ENCODE measurements at places on chromosomes 1 and 21. TPM values are rescaled to one million over a fixed set of nuclear protein-coding genes. Genes with fewer than 3 reads are reported as not detected.

DNA sequence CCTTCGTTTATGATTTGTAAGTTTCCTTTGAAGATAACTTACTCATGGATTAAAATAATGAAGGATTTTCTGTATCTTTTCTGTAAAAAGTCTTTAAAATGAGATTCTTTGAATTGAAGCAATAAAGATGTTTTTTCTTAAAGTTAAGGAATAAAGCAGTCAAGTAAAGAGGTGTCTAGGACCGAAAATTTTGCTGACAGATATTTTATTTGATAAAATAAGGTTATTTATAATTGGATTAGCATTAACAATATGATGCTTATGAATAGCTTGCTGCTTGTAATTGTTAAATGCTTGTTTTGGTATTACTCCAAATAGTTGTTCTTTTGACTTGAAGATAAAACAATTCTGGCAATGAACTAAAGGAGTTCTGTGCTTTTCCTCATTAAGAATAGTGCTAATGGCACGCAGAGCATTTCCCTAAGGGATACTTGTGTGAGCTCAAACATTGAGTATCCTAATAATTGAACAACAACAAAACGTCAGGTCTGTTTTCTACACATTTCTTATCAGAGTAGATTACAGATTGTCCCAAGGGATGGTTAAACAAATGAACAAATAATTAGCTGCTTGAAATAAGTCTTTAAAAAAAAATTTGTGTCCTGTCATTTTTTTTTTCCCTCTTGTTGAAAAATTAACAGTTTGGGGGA, 16.6 kb downstream of the TSNAX start:
- no peak for DNase-seq

GRCh38 chr1:15399710-15400109, 10.0 kb upstream of the EFHD2 start:
- no peak for DNase-seq

Gene FCRL5
- 0.84 TPM for total RNA-seq

Gene CFHR2
- not detected for total RNA-seq

Measured in aorta (tissue), 5 donors.